Testis (tissue), 5 donors: ENCODE measurements at places on chromosomes 12 and 14. TPM values are rescaled to one million over a fixed set of nuclear protein-coding genes. Genes with fewer than 3 reads are reported as not detected.

The KRT74 gene
- 2.2 TPM for polyA plus RNA-seq

GRCh38 chr14:73313151-73313550 is 75.8 kb downstream of the PAPLN start:
- no peak for DNase-seq

DNA sequence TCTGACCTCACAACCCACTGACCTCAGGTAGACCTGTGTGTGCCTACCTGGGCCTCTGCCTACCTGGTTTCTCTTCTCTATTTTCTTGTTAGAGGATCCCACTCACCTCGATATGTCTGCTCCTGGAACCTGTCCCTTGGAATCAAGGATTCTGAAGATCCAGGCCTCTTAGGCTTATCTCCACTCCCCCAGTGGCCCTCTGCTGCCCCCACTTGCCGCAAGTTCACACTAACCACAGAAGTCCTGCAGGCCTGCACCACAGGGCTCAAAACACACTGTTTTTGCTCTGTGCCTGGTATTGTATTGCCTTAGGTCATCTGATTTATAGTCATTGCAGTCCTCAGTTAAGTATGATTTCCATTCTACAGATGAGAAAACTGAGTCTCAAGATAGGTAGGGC is 15.3 kb upstream of the NRXN3 start:
- DNase-seq, result no peak

DNA sequence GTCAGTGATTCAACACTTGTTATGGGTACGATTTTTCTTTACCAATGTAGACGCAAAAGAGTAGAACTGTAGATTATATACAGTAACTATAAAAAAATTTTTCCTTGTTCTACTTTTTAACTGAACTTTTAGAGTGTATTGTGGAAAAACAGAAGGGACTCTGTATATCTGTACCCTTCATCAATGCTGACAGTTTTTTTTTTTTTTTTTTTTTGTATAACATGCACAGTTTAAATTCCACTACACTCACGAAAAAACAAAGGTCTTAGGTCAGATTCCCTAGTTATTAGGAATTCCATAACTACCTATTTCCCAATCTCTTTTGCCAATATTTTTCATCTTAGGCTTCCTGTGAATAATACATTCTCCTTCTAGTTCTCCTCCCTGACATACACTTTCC is 6.4 kb downstream of the DDHD1 start:
- DNase-seq, result no peak

- DNase-seq, result no peak
Observed at GRCh38 chr14:45940318-45940717, 687.3 kb upstream of the MIS18BP1 start.

DNA sequence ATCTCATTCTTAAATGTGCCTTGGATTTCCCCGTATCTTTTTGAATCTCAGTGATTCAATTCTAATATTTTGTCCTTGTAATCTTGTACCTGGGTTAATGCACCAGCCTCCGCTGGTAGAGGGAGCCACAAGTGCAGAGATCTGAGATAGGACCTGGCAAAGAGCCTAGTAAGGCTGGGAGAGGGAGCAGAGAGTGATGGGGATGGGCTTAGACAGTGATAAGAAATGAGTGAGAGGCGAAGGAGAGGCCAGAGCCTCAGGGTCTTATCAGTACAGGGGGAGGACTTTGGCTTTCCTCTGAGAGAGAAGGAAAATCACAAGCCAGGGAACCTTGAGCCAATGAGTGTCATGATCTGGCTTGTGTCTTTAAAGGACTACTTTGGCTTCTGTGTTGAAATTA is 30.5 kb upstream of the LMNTD1 start:
- peak; percentile 65 for DNase-seq

- no peak for DNase-seq
Observed at GRCh38 chr14:34766060-34766459, 51.7 kb upstream of the CFL2 start.

DNA sequence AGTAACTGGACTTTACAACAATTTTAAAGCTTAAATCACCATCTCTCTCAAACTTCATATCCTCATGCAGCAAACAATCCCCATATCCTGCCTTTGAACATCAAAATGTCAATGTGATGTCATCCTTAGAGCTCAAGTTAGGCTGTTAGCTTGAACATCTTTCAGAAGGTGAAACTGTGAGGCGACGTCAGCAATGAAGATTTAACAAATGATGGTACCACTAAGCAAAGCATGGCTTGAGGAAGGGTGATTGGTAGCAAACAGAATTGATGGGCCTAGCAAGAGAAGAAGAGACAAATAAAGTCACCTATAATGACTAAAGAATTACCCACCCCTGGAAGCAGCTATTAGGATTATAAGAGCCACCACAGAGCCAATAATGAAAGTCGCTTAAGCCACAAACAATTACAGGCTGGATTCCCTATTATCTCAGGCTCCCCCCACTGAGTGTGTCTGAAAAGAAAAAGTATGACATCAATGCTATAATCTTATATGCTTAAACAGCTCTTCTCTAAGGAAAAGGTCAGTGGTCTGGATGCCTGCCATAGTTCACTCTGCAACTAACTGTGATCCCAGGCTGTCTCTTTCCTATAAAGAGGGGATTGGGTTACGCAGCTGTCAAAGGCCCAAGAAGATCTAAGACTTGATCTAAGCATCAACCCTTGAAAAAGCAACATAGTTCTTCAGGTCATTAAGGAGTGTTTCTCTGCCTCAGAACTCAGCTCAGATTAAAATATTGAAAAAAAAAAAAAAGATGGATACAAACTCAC is 18.1 kb downstream of the EGLN3 start:
- DNase-seq, result no peak
